ENCODE measurements at places on chromosomes 13 and 19.

- DNase-seq, result no peak
Measured at GRCh38 chr13:83286737-83287136, 595.5 kb downstream of the SLITRK1 start.

GRCh38 chr13:112746044-112746443 lies 56.2 kb downstream of the ATP11A start:
- no peak for DNase-seq

DNA sequence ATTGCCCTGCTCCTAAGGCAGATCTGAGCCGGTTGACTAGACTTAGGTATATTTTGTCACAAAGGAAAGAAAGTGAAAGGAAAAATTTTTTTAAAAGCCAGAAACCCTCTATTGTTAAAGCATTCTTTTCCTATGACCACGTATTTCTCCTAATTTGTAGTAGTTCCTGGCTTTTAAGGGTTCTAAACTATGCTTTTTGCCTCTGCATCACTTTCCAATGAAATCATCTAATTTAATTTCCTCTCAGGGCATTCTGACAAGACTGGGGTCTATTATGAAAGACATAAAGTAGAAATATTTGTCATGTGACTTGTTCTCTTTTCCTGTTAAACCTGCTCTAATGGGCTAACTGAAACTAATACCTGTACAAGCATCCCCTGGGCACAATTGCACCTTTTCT lies 233.0 kb upstream of the PRR20A start:
- DNase-seq, result peak; percentile 15

GRCh38 chr13:103157016-103157415 lies 90.8 kb upstream of the SLC10A2 start:
- DNase-seq, result no peak

DNA sequence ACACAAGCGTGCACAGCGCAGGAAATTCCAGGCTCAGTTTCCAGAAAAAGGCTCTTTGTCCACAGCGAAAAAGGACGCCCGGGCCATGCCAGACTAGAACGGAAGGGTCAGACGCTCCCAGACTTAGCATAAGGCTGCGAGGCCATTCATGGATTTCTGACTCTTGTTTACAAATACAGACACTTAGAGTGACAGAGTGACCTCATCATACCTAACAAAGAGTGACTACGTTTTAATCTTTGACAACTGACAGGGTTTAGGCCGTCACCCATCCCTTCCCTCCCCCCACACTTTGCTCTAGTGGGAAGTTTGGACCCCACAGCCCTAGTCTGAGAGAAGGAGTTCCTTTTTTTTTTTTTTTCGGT lies 418 bp upstream of the ZNF709 start:
- DNase-seq, result no peak

GRCh38 chr13:95593462-95593861 lies 40.9 kb downstream of the CLDN10 start:
- DNase-seq, result no peak

DNA sequence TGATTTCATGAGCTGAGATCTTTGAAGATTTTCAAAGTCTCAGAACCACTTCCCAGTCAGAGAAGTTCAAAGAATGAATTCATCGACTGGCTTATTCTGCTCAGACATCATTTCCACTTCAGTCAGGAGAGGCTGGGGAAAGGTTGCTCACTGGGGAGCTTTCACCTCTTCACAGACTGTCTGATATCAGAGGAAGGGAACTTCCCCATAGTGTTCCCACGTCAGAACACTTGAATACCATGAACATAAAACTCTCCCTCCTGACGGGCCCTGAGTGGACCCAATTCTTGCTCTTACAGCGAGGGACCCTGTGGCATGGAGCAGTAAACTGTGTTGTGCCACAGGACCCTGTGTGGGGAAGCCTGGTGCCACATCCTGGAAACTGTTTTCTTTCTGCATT lies 492.6 kb downstream of the COG6 start:
- no peak for DNase-seq

GRCh38 chr19:56270676-56271075 lies 1.9 kb upstream of the EDDM13 start:
- DNase-seq, result peak; percentile 95

GRCh38 chr19:17447704-17448130 lies 751 bp downstream of the TMEM221 start:
- DNase-seq, result no peak

DNA sequence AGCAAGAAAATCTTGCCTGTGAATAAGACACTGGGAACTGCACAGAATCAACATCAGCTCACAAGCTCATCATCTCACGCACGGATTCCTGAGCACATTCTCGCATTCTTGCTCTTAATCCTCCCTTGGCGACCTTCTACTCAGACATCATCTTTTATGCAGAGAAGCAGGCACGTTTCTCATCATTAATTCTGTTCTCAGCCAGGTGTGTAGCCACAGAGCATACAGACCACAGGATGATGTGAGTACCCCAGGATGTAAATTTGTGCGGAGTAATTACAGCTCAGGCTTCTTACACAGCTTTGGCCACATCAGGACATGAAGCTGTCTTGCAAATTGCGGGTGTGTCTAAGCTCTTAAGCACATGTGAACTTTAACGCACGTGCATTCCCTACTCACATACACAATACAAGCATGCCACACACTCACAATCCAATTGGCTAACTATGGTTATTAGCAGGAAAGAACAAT lies 36.5 kb upstream of the SACS start:
- no peak for DNase-seq

GRCh38 chr19:35751839-35752745 lies 3.7 kb downstream of the LIN37 start:
- DNase-seq, result no peak

- DNase-seq, result no peak
Measured at GRCh38 chr13:113117911-113118260, 4.7 kb upstream of the F10 start.

Measured in OCI-M1 (cell line).